Cerebellar nuclear complex (tissue), 1 donor: ENCODE measurements at places on chromosomes 7 and 10.

- no peak for DNase-seq
Measured at GRCh38 chr7:112930787-112931186, 140.6 kb upstream of the TMEM168 start.

GRCh38 chr7:158651968-158652565 lies 52.5 kb downstream of the NCAPG2 start:
- DNase-seq = no peak

DNA sequence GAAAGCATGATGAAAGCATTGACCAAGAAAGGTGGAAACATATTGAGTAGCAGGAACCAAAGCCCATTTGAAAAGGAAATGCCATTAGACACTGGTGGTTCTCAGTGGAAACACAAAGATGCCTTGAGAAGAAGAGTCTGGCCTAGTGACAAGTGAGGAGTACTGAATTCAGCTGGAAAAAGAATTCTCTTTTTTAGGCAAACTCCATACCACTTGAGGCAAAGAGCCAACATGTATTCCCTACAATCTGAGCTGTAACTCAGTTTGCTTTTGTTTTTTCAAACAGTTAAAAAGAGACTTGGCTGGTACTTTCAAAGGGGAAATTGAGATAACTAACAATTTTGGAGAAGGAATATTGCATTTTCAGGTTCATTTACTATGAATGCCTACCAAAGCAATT lies 624.0 kb downstream of the NRG3 start:
- DNase-seq = no peak

GRCh38 chr10:33950206-33950605 lies 615.7 kb upstream of the NRP1 start:
- no peak for DNase-seq

- no peak for DNase-seq
Measured at GRCh38 chr10:10589540-10590303, 427.9 kb upstream of the CELF2 start.
